ENCODE measurements at places on chromosomes 2 and 18.

DNA sequence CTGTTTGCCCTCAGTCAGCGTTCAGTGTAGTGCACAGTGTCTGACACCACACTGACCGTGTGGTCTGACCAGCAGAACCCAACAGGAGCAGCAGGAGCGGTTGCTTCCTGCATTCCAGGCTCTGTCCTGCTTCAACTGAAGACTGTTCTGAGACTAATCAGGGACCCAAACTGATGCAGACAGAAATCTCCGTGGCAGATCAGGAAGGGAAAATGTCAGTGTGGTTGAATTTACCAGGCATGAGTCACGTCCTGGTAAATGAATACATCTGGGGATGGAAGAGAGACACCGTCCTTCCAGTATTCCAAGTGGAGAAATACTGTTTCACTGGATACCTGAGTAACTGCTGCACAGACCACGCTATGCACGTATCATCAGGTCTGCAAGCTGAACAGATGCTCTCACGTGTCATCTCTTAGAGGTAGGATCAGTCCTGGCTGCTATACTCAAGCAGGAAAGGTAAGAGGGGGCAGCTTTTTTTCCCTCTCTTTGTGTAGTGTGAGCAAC is 223.6 kb upstream of the EPAS1 start:
- no peak for DNase-seq

- no peak for DNase-seq
These were observed 96.1 kb downstream of the DDX1 start for GRCh38 chr2:15687720-15688119.

DNA sequence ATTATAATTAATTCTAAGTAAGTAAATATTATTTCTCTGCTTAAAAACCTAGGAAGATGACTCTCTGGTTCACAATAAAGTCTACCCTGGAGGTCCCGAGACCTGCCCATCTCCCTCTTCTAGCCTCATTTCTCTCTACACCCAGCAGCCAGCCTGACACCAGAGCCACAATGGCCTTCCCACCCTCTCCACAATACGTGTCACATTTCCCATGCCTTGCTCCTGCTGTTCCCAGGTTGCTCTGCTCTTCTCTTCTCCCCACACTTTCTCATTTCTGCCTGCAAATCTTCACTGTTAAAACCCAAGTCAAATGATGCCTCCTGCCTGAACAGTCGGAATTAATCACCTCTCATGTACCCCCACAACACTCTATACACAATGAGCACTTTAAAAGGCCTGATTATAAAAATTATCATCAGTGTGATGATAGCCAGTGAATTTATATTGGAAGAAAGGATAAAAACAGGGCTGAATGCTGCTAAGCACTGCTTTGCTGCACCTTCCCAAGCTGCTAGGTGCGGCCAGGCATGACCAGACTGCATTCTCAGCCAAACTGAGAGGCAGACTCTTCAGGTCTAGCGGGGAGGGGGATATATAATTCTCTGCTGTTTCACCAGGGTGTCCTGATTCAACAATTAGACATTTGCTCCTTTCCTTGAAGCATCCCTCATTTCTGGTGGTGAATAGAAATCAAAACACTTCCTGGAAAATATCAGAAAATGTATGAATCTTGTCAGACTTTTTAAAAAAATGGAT is 160.6 kb downstream of the DTNA start:
- DNase-seq, result no peak

- no peak for DNase-seq
These were observed 38.3 kb downstream of the DHRS9 start for GRCh38 chr2:169107645-169108044.

DNA sequence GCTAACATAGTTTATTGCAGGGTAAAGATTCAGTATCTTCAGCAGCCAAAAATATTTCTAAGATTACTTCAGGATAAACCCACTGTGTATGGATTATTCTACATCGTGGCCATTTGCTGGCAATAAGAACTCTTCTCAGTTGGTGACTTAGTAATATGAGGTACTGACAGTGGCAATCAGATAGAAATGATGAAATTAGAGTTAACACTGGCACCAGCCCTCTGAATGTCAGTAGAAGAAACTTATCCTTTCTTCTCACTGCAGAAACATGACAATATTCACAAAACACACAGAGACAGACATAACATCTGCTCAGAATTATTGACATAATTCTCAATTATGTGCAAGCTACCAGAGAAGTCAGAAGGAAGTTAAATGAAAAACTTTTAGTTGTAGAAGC is 246.3 kb upstream of the COL3A1 start:
- DNase-seq, result no peak

DNA sequence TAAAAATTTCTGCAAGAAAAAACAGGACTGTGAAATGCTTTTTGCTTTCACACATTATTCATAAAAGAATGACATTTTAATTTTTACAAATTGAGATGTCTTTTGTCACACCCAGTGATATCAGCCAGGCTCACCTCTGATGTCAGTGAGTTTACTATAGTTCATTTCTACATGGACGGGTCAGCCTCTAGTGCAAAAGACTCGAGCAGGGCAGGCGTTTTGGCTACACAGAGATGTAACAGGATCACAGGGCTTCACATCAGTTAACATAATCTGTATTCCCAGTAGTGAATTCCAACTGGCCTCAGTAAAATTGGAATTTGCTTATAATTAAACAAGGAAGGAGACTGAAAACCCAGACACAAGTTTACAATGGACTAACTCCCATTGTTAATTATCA is 275.6 kb upstream of the ZSWIM2 start:
- no peak for DNase-seq

GRCh38 chr2:173463846-173464245 is 109.2 kb downstream of the CDCA7 start:
- no peak for DNase-seq
